ENCODE measurements at places on chromosomes 5 and 9.

DNA sequence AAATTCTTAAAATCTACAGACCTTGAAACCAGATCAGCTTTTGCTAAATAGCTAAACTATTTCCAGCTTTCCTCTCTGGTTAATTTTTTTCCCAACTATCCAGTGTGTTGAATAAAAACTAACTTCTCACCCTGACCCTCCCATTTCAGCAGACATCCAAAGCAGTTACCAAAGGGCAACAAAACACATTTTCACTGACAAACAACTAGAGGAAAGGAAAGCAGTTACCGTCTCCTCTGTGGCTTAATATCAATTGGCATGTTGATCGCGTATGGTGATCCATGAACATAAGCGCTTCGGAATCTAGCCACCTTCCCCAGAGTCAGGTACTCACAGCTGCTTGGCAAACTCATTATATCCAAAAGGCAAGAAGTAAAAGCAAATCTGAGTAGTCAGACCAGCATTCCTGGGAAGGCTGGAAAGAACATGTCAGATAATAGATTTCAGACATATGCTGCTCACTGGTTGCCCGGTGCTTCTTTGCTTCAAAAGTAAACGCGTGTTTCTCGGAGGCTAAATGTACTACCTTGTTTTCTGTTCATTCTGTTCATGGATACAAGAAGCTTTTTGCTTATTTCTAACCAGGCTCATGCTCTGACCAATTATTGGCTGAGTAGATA is 463.4 kb downstream of the PDE4D start:
- peak; percentile 19 for DNase-seq

DNA sequence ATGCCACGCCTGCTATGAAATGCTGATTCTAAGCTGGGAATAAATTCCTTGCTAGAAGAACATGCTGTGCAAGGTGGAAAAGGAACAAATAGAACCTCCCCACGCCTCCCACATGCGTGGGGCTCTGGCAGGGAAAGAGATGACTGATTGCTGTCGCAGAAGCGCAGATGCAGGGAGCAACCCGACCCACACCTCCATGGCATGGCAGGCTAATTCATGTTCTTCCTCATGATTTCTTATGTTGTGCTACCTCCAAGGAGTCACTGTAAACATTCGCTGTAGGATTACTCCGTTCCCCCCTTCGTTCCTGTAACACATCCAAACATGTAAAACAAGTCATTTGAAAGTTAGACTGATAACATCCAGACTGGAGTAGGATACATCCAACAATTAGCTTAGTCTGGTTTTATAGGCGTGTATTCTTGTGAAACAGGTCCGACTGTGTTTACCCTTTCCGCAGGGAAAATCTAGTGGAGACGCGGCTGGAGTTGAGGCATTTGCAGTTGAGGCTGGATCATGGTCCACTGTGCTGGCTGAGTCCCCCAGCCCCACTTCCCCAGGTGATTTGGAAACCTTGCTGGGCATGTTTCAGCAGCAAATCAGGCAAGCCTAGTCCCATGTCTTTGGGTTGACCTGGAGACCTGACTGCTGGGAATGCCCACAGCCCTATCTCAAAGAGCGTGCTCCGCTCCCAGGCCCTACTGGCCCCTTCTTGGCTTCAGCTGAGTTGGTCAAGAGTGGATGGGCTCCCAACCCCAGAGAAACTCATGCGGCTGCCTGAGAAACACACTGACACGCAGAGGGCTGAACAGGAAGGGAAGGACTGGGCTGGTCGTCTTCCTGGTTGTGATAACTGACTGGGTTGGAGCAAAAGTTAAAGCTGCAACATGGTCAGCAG is 24.8 kb upstream of the ANKRD33B start:
- DNase-seq = no peak

DNA sequence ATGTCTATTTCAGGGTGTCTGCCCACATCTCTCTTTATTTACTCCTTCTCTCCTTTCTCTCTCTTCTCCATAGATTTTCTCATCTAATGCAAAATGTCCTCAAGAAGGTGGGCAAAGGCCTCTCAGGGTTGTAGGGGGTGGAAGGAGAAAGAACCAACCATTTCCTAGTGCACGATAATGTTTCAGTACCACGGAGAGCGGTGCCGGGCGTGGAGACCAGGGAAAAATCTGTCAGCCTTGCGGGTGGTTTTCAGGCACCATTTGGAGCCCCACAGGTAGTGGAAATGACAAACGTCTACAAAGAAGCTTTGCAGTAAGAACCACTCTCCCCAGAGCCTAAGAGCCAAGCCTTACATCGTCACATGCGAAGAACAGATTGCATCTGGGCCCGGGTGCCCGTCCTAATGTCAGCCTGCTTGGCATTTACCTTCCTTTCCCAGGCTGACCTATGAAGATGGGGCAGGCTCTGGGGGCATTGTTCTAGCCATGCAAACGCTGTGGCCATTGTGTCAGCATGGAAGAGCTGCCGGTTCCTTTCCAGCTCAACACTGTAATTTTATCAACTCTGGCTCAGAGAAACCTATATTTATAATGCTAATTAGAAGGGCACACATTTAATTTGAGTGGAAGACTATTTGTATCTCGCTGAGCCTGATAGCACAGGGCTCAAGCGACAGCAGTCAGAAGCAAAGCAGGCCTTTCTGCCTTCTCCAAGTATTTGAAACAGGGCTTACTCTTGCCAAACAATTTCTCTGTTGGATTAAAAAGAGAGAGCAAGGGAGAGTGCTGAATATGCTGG is 430.1 kb upstream of the WWC1 start:
- DNase-seq = peak; percentile 36

DNA sequence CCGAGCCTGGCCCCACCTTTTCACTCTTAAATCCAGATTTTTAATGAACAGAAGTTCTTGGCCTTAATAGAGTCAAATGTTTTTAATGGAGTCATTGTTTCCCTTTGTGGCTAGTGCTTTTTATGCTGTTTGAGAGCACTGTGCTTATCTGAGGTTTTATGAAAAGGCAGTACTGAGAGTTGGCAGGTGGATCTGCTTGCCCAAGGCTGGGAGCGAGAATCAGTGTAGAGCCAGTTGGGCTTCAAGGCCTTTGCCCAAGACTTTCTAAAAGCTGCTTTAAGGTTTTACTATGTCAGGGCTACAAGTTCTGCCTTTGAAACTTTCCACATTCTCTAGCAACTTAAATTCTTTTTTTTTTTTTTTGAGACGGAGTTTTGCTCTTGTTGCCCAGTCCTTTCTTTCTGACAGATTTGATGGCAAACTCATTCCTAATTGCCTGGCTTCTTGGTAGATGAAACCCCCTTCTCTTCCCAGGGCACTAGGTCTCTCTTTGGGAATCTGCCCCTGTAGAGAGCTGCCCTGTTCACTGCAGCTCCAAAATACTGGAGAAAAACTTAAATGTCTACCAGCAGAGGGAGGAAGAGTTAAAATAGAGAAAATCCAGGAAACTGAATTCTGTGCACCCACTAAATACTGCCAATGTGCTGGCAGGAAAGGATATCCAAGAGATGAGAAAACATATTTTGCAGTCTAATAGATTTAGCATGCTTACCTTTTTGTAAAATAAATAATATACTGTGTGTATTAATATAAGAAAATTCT is 36.9 kb upstream of the CDK20 start:
- no peak for DNase-seq

GRCh38 chr9:18611971-18612370 is 138.0 kb downstream of the ADAMTSL1 start:
- DNase-seq = no peak

GRCh38 chr5:35761541-35761940 is 95.2 kb upstream of the IL7R start:
- DNase-seq = no peak

DNA sequence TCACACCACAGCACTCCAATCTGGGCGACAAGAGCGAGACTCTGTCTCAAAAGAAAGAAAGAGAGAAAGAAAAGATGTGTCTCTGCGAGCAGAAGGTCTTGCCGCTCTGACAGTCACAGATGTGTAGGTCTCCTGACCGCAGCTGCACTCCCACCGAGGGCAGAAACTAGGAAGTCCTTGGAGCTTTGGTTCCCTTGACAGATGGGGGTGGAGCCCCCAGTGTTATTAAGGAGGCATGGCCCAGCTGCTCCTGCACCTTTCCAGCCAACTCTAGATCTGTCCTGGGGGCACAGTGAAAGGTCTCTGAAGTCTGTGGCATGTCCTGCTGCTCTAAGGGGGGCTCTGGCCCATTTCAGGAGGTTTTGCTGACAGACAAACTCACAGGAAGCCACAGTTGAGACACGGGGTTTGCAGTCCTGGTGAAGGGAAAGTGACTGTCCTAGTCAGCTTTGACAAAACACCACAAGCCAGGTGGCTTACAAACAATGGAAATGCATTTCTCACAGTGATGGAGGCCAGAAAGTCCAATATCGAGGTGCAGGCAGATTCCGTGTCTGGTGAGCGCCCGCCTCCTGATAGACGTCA is 9.0 kb upstream of the DIPK1B start:
- no peak for DNase-seq

GRCh38 chr9:77935974-77936373 is 95.6 kb downstream of the GNAQ start:
- no peak for DNase-seq

DNA sequence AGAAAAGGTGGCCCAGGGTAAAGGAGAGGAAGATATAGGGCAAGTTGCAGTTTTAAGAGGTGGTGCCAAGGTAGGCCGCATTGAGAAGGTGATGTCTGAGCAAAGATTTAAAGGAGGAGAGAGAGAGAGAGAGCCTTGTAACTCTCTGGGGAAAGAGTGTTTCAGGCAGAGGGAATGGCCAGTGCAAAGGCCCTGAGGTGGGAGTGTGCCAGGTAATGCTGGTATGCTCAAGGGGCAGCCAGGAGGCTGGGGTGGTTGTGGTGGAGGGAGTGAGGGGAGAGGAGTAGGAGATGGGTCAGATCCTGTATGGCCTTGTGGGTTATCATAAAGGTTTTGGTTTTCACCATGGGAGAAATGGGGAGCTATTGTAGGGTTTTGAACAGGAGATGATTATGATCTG is 9.9 kb downstream of the MCCC2 start:
- DNase-seq = no peak

GRCh38 chr5:94174748-94175411 is 433.5 kb upstream of the POU5F2 start:
- DNase-seq = no peak

GRCh38 chr9:121654499-121655140 is 3.2 kb downstream of the DAB2IP start:
- no peak for DNase-seq

DNA sequence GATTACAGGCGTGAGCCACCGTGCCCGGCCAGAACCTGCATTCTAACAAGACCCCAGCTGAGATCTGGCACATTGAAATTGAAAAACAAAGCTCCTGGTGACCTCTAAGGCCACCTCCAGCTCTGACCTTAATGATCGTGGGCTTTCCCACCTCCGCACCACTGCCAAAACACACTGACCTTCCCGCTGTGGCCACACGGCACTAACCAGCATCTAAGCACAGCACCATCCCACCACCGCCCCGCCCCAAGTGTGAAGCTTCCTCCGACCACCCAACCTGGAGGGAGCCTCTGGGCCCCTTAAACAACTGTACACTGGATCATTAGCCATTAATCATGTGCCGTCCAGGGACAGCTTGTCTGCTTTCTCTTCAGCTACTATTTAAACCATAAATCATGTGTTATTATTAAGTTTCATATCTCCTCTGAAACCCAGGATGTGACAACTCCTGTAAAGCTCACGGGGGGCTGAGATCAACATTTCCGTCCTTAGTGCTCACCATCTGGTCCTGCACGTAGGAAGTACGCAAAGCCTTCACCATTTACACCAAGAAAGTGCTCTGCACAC is 80.6 kb downstream of the COL23A1 start:
- no peak for DNase-seq

- no peak for DNase-seq
These were observed 38.4 kb upstream of the RXRA start for GRCh38 chr9:134287591-134288491.

- no peak for DNase-seq
These were observed 496.8 kb downstream of the MAT2B start for GRCh38 chr5:164002214-164002613.

DNA sequence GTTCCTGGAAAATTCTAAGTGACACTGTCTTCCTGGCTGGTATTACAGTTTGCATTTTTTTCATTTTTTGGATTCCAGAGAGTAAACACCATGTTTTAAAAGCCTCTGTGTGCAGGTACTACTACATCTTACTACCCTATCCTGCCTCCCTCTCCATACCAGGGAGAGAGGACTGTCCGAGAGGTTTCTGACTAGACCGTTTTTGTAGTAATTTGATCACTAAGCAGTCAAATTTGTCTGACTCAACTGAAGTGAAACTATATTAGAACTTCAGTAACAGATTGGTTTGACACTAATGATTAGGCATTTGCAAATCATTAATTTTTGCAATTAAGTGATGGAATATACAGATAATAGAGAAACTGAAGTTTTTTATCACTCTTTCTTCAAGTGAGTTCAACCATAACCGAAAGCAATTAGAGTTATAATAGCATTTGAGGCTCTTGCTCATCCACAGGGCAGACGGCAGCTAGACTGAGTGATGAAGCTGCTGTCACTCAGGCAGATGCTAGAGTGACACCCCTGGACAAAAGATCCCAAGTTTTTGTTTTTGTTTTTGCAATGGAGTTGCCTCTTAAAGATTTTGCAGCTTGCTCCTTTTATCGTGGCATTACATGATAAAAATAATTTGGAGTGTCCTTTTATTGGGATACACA is 44.3 kb downstream of the SMARCA2 start:
- DNase-seq = no peak

- DNase-seq = no peak
These were observed 30.6 kb downstream of the CPLX2 start for GRCh38 chr5:175902026-175902425.

DNA sequence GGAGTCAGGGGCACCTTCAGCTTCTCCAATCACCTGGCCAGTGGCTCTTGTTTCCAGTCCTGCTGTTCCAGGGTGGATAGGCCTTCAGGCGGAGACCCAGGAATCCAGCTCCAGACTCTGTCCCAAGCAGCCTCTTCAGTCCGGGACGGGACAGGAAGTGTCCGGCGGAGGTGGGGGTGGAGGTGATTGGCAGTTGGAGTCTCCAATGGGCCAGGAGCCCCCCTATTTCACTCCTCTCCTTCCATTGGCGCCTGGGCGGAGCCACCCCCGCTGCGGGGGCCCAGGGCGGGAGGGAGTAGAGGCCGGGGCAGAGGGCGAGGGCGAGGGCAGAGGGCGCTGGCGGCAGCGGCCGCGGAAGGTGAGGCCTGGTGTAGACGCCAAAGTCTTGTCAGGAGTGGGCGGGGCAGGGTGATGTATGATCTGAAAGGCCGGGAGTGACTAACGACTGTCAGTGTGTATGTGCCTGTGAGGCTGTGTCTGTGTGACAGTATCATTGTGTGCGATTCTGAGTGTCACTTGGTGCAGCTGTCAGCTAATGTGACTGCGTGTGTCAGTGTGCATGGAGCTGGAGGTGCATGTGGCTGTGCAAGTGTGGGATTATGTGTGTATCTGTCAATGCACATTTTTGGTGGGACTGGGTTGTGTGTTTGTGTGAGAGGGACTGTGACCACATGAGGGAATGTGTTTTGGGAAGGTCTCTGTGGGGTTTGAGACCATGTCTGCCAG is at the start of gene IL11RA:
Gene IL11RA (plus strand): TSS at position 310 of the 726 bp plus-strand sequence. CDS start 3,033 bp downstream, outside the sequence.
- no peak for DNase-seq

Measured in spinal cord (tissue), 10 donors.